ENCODE measurements at places on chromosomes 2 and 18.

DNA sequence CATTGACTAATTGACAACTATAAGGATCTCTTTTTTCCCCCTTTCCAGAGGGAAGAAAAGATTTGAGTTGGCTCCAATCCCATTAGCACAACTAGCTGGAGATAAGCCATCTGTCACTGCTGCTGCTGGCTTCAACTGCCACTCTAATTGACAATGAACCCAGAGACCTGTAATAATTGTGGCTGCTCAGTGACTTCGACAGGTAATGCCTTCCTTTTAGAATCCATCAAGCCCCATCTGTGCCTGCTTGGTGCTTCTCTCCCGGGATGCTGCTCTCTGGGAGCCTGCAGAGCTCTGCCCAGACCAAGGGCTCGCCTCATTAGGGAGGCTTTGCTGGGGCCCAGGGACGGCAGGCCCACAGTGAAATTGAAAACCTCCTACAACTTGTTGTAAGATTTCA, 376.7 kb upstream of the SOX11 start:
- peak; percentile 86 for DNase-seq

- DNase-seq, result no peak
These were observed 163.3 kb downstream of the FHOD3 start for GRCh38 chr18:36460854-36461253.

DNA sequence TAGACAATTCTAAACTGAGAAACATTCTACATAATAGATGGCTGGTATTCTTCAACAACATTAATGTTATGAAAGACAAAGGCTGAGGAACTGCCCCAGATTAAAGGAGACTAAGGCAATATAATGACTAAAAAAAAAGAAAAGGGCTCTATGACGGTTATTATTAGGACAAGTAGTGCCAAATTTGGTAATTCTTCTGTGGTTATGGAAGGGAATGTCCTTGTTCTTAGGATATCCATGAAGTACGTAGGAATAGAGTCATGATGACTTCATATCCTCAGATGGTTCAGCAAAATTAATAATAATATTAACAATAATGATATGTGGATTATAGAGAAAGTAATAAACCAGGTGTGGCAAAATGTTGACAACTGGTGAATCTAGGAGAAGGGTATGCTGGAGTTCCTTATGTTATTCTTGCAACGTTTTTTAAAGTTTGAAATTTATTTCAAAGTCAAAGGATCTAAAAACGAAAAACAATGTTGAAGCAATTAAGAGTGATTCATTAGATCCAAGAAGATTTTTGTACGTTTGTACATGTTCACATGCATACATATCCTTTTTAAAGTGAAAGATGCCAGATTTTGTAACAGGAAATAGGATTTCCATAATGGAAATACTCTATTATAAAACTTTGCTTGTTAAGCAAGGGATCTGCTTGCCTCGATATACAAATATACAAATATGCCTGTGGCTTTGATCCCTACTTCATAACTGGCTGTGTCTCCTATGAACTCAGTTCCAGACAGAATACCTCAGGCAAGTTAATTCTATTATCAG, 27.7 kb upstream of the STRN start:
- DNase-seq, result no peak

- DNase-seq, result no peak
These were observed 216.6 kb downstream of the RTP5 start for GRCh38 chr2:242085941-242086621.

GRCh38 chr2:191789796-191790195, 57.1 kb downstream of the CAVIN2 start:
- DNase-seq, result no peak

- DNase-seq, result no peak
These were observed 121.8 kb downstream of the CTIF start for GRCh38 chr18:48660346-48661228.
